Activated T-cell treated with anti-CD3 and anti-CD28 coated beads for 4 hours (primary cell): ENCODE measurements at places on chromosomes 2 and 18.

GRCh38 chr2:86426271-86426670, 14.9 kb upstream of the KDM3A start:
- DNase-seq: no peak

GRCh38 chr2:14428056-14428455, 204.5 kb upstream of the LRATD1 start:
- no peak for DNase-seq

DNA sequence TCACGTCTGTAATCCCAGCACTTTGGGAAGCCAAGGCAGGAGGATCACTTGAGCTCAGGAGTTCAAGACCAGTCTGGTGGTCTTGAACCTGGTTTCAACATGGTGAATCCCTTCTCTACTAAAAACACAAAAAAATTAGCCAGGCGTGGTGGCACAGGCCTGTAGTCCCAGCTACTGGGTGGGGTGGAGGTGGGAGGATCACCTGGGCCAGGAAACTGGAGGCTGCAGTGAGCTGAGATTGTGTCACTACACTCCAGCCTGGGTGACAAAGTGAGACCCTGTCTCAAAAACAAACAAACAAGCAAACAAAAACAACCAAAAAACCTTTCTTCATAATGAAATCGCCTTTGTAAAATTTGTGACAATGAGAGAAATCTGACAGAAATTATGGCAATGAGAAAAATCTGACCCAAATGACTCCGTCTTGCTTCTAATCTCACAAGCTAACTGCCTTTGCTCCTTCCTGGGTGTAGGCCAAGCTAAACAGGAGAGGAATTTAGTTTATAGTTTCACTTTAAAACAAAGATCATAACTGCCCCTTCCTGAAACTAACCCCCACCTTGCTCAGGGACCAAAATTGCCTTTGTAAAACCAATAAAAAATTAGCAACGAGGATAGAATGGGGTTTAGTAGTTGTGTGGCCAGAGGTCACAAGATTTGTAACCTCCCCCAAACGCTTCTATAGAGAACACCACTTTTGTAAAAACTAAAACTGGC, 60.7 kb upstream of the KIF5C start:
- no peak for DNase-seq

DNA sequence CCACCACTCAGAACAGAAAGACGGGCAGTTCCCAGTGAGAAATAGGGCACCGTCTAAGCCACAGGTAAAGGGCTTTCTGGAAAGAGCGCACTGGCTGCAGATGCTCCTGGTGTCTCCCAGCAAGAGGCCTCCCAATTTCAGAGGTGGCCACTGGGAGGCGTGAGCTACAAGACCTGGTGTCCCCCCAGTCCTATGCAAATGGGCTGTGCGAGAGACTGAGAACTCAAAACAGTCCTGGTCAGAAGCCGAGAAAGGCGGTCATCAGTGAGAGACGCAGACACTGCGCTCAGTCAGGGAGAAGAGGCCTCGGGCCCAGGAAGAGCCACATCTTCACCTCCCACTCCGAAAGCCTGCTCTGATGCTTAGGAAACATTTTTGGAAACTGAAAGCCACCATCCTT, 179.5 kb downstream of the EIPR1 start:
- DNase-seq: no peak

- DNase-seq: no peak
Observed at GRCh38 chr18:8095947-8096570, 513.2 kb upstream of the RAB12 start.

GRCh38 chr2:2590141-2590540, 259.1 kb upstream of the MYT1L start:
- DNase-seq: no peak

- no peak for DNase-seq
Observed at GRCh38 chr2:134104754-134105153, 149.1 kb upstream of the MGAT5 start.

DNA sequence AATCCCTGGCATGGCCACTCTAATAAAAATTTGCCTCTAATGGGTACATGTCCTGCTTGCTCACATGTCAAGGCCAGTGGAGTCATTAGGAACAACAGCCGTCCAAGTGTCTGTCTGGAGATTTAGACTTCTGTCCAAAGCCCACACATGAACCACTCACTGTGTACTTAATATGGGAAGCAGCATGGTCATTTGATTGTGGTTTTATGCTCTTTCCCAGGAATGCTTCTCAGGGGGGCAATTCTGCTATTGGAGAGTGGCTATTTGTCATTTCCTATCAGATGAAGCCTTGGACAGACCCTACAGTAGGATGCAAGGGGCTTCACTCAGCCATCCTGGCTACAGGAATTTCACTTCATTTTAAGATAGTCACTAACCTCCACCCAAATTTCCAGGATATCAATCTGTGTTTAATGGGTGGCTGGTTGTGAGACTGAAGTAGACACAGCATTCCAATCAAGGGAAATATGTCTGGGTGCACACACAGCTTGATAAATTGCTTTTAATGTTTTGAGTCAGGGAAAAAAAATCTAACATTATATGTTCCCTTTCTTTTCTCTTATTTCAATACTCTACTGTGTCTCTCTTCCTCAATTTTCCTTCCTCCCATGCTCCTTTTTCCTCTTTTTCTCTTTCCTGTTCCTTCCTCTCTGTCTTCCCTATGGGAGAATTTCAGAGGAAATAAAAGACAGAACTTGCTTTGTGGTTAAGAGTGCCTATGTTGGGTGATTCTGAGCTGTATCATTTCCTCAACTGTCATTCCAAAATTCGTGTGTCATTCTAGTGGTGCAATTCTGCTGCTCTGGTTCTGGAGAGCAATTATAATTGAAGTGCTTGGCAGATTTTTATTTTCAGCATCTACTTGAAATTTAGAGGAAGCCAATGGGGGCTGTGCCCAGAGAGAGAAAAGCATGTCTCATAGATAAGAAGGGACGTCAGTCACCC, 320.1 kb downstream of the OSR1 start:
- DNase-seq: no peak

GRCh38 chr18:57505231-57505630, 70.1 kb downstream of the ONECUT2 start:
- no peak for DNase-seq
